ENCODE measurements at places on chromosomes 13 and 19.

GRCh38 chr19:55453511-55454260 lies 7.8 kb downstream of the ISOC2 start:
- DNase-seq: no peak

DNA sequence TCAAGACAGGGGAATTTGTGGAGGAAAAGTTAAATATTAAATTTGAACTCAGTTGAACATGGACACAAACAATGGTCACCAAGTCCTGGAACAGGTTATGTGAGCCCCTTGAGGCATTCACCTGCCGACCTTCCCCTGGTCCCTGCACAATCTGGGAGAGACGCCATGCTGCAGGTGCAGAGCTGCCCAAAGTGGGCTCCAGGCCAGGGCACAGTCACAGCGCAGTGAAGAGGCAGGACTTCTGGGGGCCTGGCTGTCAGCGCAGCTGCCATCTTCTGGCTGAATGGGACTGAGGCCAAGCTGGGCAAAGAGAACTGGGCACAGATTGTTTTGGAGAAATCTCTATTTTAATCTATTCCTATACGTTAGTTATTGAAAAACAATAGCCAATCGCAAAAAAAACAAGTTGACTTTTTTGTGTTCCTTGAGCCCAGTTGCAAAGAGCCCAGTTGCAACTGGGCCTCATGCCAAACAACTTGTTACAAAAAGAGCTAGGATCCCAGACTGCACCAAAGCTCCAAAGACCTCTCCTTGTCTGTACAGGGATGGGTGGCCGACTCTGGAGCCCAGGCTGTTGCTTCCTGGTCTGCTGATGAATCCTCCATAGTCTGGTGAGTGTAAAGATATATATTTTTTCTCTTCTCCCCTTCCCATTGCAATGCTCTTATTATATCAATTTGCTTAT lies 1.2 kb upstream of the ZNF626 start:
- DNase-seq: no peak

DNA sequence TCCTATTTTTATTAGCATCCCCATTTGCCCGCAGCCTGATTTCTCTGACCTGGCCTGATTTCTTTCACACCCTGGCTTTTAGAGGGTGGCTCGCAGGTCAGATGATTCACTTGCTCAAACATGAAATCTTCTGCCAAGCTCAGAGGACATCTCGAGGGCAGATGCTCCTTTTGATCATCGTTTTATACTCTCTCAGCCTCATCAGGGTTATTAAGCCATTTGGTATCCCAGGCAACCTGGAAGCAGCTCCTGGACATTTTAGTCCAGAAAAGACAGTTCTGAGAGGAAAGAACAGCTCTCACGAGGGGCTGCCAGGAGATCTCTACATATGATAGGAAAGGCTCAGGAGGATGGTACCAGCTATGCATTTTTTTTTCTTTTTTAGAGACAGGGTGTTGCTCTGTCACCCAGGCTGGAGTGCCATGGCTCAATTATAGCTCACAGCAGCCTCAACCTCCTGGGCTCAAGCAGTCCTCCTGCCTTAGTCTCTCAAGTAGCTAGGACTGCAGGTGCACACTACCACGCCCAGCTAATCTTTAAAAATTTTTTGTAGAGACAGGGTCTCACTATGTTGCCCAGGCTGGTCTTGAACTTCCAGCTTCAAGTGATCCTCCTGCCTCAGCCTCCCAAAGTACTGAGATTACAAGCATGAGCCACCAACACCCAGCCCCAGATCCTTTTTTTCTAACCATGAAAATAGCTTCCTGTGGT lies 165.4 kb downstream of the KATNAL1 start:
- no peak for DNase-seq

GRCh38 chr13:48923376-48923775 lies 52.3 kb upstream of the FNDC3A start:
- DNase-seq: no peak

GRCh38 chr13:30796132-30796572 lies 60.8 kb downstream of the ALOX5AP start:
- DNase-seq: no peak

DNA sequence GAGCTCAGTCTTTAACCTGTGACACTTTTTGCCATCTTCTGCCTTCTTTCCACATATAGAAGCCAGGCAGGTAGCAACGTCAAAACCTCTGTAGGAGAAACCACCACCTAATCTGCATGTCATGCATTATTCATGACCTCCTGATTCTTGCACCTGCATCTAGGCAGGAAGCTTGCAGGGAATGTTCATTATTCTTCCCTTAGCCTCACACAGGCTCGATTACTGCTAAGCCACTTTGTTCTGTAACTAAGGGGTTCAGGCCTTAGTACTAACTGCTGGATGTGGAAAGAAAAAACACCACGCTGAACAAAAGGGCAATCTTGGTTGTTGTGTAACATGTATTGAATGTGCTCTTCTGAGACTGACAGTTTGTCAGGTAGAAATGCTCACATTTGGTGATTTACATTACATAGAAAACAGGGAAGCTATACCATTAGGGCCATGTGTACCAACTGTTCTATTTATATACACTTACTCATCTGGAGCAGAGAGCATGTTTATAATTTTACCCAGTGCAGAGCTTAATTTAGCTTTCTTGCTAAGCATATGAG lies 366.9 kb downstream of the KLF12 start:
- DNase-seq: no peak
